T-helper 1 cell (primary cell): ENCODE measurements at places on chromosomes 7 and 10.

DNA sequence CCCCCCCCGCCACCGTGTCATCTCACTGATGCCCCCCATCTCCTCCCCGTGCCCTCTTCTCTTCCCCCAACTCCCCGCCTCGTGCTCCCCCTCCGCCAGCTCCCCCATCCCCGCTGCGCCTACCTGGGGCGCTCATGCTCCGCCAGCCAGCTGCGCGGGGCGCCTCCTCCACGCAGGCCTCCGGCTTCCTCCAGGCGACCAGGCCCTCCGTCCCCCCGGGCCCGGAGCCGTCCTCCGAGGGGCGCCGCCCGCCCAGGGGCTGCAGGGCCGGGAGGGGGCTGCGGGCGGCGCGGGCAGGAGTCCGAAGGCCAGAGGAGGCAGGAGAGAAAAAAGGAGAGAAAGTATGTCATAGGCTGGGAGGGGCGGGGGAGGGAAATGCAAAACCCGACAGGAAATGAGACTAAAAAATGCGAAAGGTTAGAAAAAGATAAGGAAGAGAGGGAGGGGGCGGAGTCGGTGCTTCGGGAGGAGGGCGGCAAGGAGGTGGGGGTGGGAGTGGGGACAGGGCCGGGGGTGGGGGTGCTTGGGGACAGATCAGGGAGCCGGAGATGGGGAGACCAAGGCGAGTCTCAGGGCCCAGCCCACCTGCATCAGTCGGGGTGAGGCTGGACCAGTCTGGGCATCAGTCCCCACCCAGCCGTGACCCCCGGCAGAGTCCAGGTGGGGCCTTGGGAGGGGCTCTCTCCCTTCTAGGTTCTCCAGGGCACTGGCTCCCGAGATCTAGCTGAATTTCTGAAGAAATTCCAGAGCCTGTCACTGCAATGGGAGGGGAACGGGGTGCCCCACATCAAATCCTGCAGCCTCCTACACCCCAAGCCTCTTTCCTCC is at the start of gene CARD11:
Gene CARD11 (minus strand): TSS at position 324 of the 828 bp plus-strand sequence. CDS start 85,361 bp downstream, outside the sequence.
- DNase-seq: peak; percentile 57

DNA sequence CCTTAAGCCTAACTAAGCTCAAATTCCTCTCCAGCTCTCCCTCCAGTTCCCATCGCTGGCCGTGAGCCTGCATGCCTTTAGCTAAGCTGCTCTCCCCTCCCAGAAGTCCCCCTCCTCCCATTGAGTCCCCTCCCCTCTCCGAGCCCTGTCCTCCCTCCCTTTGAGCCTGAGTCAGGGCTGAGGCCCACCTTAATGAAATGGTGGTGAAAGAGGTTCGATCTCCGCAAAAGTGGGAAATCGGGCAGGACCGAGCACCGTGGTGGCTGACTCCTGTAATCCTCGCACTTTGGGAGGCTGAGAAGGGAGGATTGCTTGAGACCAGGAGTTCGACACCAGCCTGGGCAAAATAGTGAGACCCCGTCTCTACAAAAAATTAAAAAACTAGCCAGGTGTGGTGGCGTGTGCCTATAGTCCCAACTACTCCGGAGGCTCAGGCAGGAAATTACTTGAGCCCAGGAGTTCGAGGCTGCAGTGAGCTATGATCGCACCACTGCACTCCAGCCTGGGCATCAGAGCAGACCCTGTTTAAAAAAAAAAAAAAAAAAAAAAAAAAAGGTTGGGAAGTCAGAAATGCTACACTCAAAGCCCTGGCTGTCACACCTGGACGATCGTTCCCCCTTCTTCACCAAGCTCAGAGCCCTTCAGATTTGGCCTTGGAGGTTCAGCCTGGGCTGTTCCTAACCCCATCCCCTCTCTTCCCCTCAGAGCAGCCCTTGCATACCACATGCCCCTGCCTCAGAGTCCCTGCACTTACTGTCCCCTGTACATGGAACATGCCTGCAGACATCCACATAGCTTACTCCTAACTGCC is 995 bp upstream of the CLDN3 start:
- no peak for DNase-seq

- no peak for DNase-seq
Observed at GRCh38 chr7:122849957-122850328, 36.3 kb downstream of the CADPS2 start.

DNA sequence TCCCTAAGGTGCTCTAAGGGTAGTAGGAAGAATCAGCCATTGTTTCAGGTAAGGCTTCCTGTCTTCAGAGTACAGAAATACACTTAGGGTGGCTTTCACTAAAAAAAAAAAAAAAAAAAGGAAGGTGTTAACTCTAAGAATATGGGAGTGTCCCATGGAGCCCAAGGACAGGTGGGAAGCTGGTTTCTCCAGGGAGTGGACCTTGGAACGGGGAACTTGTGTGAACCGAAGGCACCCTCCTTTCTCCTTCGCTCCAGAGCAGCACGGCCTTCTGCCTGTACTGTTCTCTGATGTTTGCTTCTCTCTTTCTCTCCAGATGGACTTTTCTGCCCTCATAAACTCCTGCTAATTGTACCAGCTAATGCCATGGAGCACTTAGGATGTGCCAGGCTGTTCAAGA is 6.2 kb downstream of the OPALIN start:
- no peak for DNase-seq

GRCh38 chr10:79328737-79329504 is 18.3 kb upstream of the PPIF start:
- DNase-seq: no peak

DNA sequence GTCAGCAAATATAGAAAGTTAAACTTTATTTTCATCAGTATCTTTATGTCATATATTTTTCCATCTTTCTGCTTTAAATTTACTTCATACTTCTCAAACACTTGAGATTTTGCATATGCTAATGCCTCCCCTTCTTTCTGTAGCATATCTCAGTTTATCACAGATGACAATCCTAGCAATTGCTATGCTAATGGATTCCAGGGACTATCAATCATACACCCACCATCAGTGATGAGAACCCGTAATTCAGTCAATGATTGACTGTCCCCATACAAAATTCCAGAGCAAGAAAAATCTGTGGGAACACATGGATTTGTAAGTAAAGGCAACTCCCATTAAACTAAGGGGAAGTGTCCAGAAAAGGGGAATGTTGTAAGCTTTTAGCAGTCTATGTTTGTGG is 432.4 kb upstream of the SEMA3D start:
- no peak for DNase-seq

DNA sequence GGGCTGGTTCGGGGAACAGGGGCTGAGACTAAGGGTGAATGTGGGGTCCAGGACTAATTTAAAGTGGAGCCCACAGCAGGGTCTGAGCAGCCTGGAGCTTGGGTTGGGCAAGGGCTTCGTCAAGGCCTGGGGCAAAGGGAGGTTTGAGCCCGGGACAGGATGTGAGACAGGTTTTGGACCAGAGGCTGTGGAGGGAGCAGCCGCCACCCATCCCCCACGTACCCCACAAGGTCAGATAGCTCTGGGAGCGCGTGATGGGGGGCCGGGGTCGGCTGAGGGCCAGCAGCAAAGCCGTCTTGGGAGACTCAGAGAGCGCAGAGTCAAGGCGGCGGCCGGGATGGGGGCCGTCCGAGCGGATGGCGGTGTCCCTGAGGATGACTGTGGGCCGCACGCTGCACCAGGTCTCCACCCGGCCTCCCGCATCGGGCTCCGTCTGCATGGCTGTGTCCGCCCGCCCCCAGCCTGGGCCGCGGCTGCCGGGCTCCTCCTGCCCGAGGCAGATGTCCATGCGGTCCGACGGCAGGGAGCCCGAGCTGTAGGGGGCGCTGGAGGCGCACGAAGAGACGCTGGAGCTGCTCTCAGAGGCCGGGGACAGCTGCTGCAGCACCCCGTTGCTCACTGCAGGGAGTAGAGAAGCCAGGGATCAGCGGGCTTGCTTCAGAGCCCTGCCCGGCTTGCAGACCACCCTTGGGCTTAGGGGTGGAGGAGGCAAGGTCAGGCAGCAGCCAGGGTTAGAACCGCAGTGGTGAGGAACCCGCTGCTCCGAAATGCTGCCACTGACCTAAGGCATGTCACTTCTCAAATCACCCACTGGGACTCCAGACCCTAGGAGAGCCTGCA is 12.1 kb downstream of the PDZD7 start:
- DNase-seq: no peak

GRCh38 chr7:112036071-112036470 is 170.1 kb downstream of the DOCK4 start:
- no peak for DNase-seq

DNA sequence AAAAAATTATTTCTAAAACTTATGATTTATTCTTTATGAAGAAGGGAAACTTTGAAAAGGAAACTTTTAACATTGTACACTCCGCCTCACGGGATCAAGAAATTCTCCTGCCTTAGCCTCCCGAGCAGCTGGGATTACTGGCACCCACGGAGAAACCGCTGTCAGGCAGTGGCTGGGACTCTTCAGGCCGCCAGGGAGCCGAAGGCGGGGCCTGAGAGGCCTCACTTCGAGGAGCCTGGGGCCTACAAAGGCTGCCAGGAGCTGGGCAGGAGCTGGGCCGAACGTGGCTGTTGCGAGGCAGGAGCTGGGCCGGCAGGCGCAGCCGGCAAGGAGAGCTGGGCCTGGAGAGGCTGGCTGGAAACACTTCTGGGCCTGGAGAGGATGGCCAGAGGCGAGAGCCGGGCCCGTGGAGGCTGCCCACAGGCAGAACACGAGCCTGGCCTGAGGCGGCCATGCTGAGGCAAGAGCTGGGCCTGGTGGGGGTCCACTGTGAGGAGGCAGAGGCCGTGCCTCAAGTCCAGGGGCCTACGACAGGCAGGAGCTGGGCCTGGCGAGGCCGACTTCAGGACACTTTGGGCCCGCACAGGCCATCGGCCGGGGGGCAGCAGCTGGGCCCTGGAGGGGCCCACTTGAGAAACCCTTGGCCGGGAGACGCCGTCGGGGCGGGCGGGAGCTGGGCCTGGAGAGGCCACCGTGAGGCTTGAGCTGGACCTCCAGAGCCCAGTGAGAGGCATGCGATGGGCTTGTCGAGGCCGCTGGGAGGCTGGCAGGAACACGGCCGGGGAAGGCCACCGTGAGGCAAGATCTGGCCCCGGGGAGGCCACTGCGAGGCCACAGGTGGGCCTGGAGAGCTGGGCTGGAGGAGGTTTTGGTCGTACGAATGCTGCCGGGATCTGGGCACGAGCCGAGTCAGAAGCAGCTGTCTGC is 23.7 kb downstream of the MDH2 start:
- DNase-seq: no peak

DNA sequence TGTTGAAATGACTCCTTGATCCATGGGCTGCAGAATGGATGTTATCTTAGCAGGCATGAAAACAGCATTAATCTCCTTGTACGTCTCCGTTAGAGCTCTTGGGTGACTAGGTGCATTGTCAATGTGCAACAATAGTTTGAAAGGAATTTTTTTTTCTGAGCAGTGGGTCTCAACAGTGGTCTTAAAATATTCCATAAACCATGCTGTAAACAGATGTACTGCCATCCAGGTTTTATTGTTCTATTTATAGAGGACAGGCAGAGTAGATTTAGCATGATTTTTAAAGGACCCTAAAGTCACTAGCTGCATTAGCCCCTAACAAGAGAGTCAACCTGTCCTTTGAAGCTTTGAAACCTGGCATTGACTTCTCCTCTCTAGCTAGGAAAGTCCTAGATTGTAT is 64.0 kb downstream of the NRF1 start:
- no peak for DNase-seq

DNA sequence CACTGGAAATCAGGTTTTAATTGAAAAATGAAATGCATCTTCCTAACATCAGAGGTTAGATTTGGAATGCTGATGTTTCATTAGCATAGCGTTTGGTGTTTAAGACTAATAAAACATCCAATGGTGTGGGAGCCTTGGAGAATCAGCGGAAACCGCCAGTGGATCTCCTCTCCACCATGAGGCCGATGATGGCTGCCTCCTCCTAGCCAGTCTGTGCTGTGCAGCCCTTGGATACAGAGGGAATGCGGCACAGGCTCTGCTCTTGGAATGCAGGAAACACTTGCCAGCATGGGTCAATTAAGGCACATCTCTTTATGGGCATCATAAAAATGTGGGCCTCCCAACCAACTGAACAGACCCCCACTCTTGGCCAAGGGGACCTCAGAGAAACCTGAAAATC is 259.9 kb downstream of the GLRX3 start:
- DNase-seq: no peak

GRCh38 chr7:149220534-149220933 is 18.9 kb upstream of the ZNF212 start:
- DNase-seq: no peak

DNA sequence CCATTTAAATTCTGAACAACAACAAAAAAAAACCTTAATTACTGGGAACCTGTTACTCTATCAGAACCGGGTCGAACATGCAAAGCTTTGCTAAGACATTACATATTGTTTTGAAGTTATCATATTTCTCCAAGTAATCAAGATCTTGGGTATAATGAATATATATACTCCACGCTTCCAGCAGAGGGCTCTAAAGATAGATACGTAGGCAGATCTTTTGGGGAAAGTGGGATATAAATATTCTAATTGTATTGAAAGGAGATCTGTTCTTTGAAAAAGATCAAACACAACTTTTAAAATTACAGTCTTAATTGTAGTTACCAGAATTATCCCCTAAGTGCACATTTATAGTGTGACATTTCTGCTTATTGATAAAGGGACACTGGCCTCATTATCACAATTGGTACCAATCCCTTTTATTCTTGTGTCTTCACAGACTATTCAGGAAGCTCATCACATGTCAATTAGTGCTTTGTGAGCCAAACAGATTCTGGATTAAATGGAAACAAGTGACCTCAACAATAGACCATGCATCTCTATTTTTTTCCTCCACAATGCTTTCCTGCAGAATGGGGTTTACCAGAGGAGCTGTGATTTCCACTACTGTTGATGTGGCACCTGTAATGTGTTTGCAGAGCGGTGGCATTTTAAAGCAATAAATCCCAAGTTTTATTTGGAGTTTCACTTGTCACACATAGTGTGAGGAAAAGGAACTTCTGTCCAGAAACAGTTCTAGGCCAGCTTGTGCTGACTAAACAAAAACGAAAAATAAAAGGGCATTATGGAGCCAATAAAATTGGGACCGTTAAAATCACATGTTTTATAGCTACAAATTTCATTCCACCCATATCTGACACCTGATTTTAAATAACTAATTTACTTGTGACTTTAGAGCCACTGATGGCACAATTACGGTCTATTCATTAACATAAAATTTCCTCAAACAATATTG is 122.4 kb downstream of the CTTNBP2 start:
- no peak for DNase-seq

GRCh38 chr10:34347131-34347530 is 468.0 kb downstream of the PARD3 start:
- no peak for DNase-seq

DNA sequence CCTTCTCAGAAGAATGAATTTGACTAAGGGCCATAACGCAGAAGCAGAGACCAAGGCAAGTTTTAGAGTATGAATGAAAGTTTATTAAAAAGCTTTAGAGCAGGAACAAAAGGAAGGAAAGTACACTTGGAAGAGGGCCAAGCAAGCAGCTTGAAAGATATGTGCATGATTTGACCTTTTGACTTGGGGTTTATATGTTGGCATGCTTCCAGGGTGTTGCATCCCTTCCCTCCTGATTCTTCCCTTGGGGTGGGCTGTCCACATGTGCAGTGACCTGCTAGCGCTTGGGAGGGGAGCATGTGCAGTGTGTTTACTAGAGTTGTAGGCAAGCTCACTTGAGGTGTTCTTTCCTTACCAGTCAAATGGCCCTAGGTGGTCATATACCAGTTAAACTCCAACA is 37.9 kb upstream of the LRRN3 start:
- DNase-seq: no peak

GRCh38 chr7:73394422-73394821 is 39.2 kb upstream of the FZD9 start:
- no peak for DNase-seq
